ENCODE measurements at places on chromosomes 6 and 20. TPM values are rescaled to one million over a fixed set of nuclear protein-coding genes. Genes with fewer than 3 reads are reported as not detected.

- DNase-seq, result no peak
Observed at GRCh38 chr6:131765081-131765803, 42.6 kb upstream of the ENPP1 start.

DNA sequence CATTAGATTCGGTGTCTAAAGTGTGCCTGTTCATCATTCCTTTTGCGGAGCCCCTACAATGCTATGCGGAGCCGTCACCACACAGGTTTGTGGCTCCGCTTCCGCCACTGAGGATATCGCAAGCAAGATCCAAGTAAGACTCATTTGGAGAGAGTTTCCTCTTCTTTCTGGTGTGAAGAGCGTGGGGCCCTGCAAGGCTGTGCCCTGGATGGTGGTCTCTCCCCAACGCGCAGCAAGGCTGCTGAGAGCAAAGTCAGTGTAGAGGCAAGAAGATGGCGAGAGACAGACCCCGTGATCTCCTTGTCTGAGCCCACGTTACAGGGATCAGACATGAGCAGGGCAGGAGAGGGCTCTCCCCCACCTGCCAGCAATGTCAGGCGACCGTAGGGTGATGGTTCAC lies 96.3 kb upstream of the AFDN start:
- DNase-seq, result no peak

Gene BTN1A1
- polyA plus RNA-seq, result 0.31 TPM

Gene ADAM33
- 18.6 TPM for polyA plus RNA-seq
